Effector memory CD4-positive, alpha-beta T cell (primary cell): ENCODE measurements at places on chromosomes 1 and 21.

GRCh38 chr1:228059634-228060457 lies 22.7 kb upstream of the ARF1 start:
- peak overlapping the region; percentile 38 for H3K4me3 ChIP-seq
- DNase-seq: peak; percentile 67
- no peak overlapping the region for H3K27ac ChIP-seq
- H3K27me3 ChIP-seq: peaks cover 44% of the 10 kb centered on the region

DNA sequence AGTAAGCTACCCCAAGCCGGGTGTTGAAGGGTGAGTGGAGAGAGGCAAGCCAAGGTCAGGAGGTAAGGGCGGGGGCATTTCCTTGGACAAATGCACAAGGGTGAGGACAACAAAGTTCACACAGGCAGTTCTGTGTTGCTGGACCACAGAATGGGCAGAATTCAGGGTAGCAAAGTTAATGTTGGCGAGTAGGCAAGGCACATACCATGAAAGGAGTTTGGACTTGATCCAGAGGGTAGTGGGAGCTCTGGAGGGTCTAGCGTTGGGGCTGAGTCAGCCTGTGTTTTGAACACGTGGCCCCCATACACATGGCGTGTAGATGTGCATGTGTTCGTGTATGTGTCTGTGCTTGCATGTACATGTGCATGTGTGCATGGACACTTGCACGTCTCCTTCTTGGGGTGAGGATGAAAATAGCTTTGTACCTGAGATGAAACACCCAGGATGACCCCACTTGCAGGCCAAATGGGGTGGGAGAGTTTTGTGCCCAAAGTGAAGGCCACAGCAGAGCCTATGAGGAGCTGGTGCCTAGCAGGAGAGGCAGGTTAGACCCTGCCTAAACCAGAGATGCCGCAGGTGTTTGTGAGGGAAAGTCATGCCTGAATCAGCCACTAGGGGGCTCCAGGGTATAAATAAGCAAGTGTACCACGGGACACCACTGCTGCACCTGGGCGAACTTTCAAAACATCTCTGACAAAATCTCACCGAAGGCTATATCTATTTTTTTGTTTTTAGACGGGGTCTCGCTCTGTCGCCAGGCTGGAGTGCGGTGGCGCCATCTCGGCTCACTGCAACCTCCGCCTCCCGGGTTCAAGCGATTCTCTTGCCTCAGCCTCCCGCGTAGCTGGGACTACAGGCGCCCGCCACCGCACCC lies 21.8 kb downstream of the SLC27A3 start:
- peak; percentile 76 for DNase-seq
- no peaks in the 10 kb centered on the region for H3K27me3 ChIP-seq
- no peak overlapping the region for H3K4me3 ChIP-seq
- H3K4me1 ChIP-seq: no peaks in the 10 kb centered on the region
- no peak overlapping the region for H3K27ac ChIP-seq

DNA sequence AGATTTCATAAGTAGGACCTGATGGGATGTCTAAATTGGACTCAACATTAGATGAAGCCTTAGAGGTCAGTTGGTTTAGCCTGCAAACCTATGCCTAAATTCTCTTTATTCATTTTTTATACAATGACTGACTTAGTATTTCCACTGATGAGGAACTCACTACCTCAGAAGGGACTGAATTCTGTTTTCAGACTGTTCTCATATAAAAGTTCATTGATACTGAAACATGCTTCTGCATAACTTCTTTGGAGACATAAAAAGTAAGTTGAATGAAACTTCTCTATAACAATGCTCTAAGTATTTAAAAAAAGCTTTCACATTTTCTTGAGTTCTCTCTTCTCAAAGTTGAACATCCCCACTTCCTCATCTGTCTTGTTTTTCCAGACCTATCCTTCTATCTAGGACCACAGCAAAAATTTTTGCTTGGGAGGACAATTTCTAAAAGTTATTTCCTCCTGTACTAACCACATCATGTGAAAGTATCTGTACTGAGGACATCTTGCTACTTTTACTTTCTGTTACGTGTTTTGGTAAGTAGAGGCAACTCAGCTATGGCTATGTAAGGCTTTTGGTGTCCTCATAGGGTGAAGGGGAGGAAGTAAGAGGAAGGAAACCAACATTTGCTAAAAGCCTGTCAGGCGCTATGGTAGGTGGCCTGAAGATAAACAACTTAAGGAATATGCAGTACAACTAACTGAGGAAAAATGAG lies 64.1 kb downstream of the USP24 start:
- DNase-seq: no peak
- peaks cover 14% of the 10 kb centered on the region for H3K4me1 ChIP-seq
- peaks cover 36% of the 10 kb centered on the region for H3K36me3 ChIP-seq
- H3K27me3 ChIP-seq: no peaks in the 10 kb centered on the region
- peak overlapping the region; percentile 35 for H3K4me3 ChIP-seq

- no peaks in the 10 kb centered on the region for H3K4me1 ChIP-seq
- H3K27me3 ChIP-seq: no peaks in the 10 kb centered on the region
- H3K36me3 ChIP-seq: peaks cover 93% of the 10 kb centered on the region
- no peak for DNase-seq
Observed at GRCh38 chr1:39003794-39004193, 12.7 kb downstream of the AKIRIN1 start.

DNA sequence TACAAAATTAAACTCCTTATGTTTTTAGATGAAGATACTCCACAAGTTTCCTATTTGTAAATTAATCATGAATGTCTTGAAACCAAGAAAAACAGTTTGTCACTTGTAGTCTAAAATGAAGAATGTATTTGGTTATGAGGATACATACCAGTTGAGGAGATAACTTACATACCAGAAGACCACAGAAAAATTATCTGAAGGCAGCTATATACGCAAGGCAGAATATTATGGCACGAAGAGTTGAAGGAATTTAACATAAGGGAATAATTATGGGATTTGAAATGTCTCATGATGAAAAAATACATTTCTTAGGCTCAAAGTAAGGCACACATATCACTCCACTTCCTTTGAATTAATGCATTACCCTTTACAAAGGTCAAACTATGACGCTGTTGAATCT lies 73.3 kb downstream of the IFI44 start:
- no peak overlapping the region for H3K27ac ChIP-seq
- no peaks in the 10 kb centered on the region for H3K27me3 ChIP-seq
- H3K4me1 ChIP-seq: no peaks in the 10 kb centered on the region
- no peak for DNase-seq
- no peak overlapping the region for H3K4me3 ChIP-seq
- H3K36me3 ChIP-seq: no peaks in the 10 kb centered on the region

DNA sequence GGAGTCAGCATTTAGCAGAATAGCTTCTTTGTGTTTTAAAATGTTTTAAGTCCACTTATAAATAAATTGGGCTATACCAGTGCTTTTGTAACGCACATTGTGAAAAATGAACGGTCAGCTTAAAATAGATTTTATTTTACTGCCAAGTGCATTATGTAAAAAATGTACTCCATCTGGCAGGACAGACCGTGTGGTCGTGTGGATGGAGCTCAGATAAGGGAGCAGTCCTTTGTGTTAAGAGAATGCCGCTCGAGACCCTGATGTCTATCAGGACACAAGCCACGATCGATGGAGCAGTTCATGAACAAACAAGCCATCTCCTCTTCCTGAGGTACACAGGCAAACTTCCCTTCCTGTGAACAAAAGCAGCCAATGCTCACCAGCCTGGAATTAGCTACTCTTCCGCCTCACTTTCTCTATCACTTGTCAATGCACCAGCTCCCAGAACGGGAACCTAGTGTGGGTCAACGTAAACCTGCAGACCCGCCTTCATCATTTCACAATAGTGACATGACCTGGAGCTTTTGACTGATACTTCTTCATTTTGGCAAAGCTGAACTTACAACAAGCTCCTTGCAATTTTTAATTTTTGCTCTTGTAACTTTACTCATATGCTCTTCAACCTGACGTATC lies 243.5 kb downstream of the TGFB2 start:
- no peaks in the 10 kb centered on the region for H3K4me1 ChIP-seq
- H3K4me3 ChIP-seq: no peak overlapping the region

DNA sequence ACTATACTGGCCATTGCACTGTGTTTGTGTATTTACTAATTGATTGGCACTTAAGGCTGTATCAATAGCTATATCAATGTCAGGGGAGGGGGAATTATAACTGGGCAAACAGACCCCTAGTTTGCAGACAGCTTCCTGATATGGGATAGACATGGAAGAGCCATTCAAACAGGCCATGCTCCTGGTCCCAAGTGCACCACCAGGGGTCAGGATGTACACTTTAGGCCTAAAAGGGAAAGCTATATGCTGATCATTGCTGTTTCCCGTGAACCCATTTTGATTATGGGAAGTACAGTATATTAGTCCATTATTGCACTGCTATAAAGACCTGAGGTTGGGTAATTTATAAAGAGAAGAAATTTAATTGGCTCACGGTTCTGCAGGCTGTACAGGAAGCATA lies 124.9 kb upstream of the BACE2 start:
- no peak overlapping the region for H3K27ac ChIP-seq
- H3K4me1 ChIP-seq: no peaks in the 10 kb centered on the region
- no peaks in the 10 kb centered on the region for H3K27me3 ChIP-seq
- no peak overlapping the region for H3K4me3 ChIP-seq
- no peak for DNase-seq
